Thoracic aorta (tissue), 2 donors: ENCODE measurements at places on chromosomes 1 and 21. TPM values are rescaled to one million over a fixed set of nuclear protein-coding genes. Genes with fewer than 3 reads are reported as not detected.
A peak's percentile ranks its signal among the peaks of the same experiment; 100 is the strongest.

GRCh38 chr1:193367863-193368262 is 181.4 kb upstream of the B3GALT2 start:
- H3K36me3 ChIP-seq, result no peaks in the 10 kb centered on the region
- peak overlapping the region; percentile 33 for H3K27ac ChIP-seq
- H3K4me3 ChIP-seq, result peak overlapping the region; percentile 11
- H3K4me1 ChIP-seq, result peaks cover 9% of the 10 kb centered on the region
- DNase-seq, result no peak

ITPKB gene
- 26.9 TPM for total RNA-seq

JAM2 gene
- total RNA-seq, result 20.9 TPM

DNA sequence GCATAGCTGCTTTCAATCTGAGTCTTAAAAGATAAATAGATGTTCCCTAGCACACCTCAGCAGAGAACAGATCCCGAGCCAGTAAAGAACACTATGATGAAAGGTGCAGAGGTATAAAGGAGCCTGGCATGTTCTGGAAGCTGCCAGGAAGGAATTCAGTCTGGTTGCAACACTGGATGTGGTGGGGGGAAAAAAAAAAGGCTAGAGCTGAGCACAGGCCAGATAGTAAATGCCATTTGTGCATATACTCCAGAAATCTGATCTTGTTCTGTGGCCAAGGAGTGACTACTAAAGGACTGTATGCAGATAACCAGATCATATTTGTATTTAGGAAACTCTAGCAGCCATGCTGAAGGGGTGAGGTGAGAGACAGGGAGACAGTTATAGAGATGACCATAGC is 240.3 kb downstream of the VAV3 start:
- no peaks in the 10 kb centered on the region for H3K4me1 ChIP-seq
- no peak overlapping the region for H3K4me3 ChIP-seq
- H3K27me3 ChIP-seq, result no peaks in the 10 kb centered on the region
- H3K27ac ChIP-seq, result no peak overlapping the region
- no peak for DNase-seq

GRCh38 chr1:225434046-225434445 is 6.2 kb upstream of the LBR start:
- no peak for DNase-seq
- no peak overlapping the region for H3K27ac ChIP-seq
- H3K4me1 ChIP-seq, result peaks cover 6% of the 10 kb centered on the region
- no peaks in the 10 kb centered on the region for H3K36me3 ChIP-seq
- no peaks in the 10 kb centered on the region for H3K27me3 ChIP-seq
- H3K4me3 ChIP-seq, result no peak overlapping the region

SFN gene
- 1.9 TPM for total RNA-seq

DNA sequence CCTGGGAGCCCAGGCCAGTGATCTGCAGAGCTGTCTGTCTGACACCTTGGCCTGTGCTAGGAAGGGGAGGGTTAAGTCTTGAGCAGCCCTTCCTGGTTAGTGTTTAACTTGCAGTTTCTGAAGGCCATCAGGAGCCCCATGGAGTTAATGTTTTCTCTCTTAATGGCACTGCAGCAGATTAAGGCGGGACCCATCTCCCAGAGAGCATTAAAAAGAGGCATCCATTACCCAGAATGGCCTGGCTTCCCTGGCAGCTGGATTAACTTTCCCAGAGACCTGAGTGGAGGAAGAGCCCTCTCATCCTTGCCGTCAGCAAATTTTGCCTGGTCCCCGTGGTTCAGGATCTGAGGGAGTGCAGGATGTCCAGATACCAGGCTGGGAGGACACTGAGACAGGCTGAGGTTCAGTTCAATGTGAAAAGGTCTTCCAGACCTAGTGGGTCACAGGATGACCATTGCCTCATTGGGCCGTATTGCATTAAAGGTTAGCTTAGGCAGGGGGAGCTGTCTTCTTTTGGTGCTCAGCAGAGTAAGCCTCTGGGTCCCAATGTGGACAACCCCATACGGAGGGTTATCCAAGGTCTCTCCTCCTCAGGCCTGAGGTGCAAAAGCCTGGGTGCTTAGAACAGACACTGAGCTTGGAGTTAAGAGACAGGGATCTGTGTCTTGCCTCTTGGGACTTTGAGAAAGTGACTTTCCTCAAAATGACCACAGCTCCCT is 522.6 kb downstream of the PTPRU start:
- H3K36me3 ChIP-seq, result no peaks in the 10 kb centered on the region
- no peak for DNase-seq
- no peak overlapping the region for H3K4me3 ChIP-seq
- no peak overlapping the region for H3K27ac ChIP-seq
- no peaks in the 10 kb centered on the region for H3K27me3 ChIP-seq

DNA sequence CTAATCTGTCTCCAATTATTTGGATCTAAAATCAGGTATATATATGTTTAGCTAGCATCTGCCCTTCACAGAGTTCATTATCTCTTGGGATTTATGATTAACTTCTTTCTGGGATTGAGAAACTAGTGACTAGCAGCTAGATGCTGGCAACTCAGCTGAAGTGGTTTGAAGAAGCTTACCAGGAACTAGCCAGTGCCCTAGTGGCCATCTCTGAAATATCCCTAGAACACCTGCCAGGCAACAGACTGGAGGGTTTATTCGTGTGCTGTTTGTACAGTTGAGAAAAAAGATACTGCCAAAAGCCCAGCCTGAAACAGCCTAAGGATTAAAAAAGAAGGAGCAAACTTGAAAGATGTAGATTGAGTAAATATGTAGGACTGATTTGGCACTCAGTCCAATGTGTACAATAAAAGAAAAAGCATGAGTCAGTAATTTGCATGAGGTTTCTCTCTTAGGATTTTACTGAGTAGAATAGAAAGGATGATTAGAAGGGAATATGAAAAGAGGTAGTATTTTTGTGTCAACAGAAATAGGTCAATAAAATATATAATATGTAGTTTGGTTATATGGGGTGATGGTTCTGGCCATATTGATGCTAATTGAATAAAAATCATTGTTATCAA is 1144.6 kb upstream of the ADGRL2 start:
- no peak overlapping the region for H3K4me3 ChIP-seq
- DNase-seq, result no peak
- no peak overlapping the region for H3K27ac ChIP-seq
- no peaks in the 10 kb centered on the region for H3K36me3 ChIP-seq
- no peaks in the 10 kb centered on the region for H3K4me1 ChIP-seq
- no peaks in the 10 kb centered on the region for H3K27me3 ChIP-seq

- no peak overlapping the region for H3K4me3 ChIP-seq
- no peak overlapping the region for H3K27ac ChIP-seq
- no peaks in the 10 kb centered on the region for H3K4me1 ChIP-seq
- no peak for DNase-seq
- H3K36me3 ChIP-seq, result no peaks in the 10 kb centered on the region
Measured at GRCh38 chr21:20730441-20730840, 267.8 kb upstream of the NCAM2 start.

KRTCAP2 gene
- total RNA-seq, result 112 TPM

- no peaks in the 10 kb centered on the region for H3K36me3 ChIP-seq
- no peaks in the 10 kb centered on the region for H3K27me3 ChIP-seq
- no peak overlapping the region for H3K4me3 ChIP-seq
- no peak overlapping the region for H3K27ac ChIP-seq
Measured at GRCh38 chr1:95119273-95119672, 2.1 kb downstream of the TLCD4 start.

DNA sequence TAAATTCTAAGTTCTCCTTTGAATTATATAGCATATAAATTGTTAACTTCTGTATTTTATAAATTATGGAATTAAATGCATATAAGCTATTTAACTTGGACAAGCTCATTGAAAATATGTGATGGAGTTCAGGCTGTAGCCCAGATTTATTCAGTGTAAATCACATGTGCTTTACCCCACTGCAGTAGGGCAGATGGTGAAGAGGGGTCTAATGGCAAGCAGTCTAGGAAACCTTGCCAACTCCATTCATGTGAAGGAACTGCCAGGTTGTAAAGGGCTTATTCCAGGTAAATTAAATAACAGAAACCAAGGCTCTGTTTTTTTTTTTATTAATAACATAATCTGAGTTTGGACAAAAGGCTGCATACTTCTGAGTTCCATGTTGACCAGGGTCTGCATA is 243.2 kb downstream of the NCAM2 start:
- H3K4me1 ChIP-seq, result no peaks in the 10 kb centered on the region
- no peak overlapping the region for H3K27ac ChIP-seq
- no peak for DNase-seq
- no peak overlapping the region for H3K4me3 ChIP-seq
- H3K36me3 ChIP-seq, result no peaks in the 10 kb centered on the region

DNA sequence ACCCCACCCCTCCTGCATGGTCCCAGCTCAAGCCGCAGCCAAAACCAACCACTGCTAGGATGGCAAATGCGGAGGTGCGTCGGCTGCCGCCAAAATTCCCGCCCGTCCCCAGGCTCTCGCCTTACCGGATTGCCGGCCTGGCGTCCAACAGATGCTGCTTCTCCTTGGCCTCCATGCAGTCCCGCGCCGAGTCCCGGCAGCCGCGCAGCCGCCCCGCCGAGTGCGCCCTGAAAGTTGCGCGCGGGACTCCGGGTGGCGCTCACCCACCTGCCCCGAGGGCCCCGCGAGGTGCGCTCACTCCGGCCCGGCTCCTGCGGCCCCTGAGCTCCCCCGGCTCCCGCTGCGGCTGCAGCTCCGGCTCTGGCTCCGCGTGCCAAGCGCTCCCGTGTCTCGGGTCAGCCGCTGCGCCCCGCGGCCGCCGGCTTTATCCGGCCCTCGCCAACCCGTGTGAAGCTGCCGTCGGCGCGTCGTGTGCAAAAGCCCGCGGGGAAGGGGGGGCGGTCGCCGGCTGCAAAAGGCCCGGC is at the start of gene SLC30A2:
SLC30A2 (minus strand) TSS at position 397 of the 524 bp plus-strand sequence; CDS start at position 175, 222 bp downstream.
- H3K27me3 ChIP-seq, result peaks cover 9% of the 10 kb centered on the region
- no peaks in the 10 kb centered on the region for H3K36me3 ChIP-seq
- no peaks in the 10 kb centered on the region for H3K4me1 ChIP-seq
- no peak within 1 kb of the TSS for H3K27ac ChIP-seq
- DNase-seq, result no peak

BCAR3 gene
- total RNA-seq, result 36.3 TPM

GRCh38 chr1:176456795-176457194 is 6.2 kb upstream of the PAPPA2 start:
- H3K4me1 ChIP-seq, result no peaks in the 10 kb centered on the region
- H3K27ac ChIP-seq, result no peak overlapping the region
- H3K36me3 ChIP-seq, result no peaks in the 10 kb centered on the region

GRCh38 chr21:24955275-24955961 is 651.9 kb downstream of the MRPL39 start:
- H3K4me3 ChIP-seq, result no peak overlapping the region
- H3K4me1 ChIP-seq, result no peaks in the 10 kb centered on the region
- H3K36me3 ChIP-seq, result no peaks in the 10 kb centered on the region
- no peak overlapping the region for H3K27ac ChIP-seq
- DNase-seq, result no peak
- H3K27me3 ChIP-seq, result no peaks in the 10 kb centered on the region

DNA sequence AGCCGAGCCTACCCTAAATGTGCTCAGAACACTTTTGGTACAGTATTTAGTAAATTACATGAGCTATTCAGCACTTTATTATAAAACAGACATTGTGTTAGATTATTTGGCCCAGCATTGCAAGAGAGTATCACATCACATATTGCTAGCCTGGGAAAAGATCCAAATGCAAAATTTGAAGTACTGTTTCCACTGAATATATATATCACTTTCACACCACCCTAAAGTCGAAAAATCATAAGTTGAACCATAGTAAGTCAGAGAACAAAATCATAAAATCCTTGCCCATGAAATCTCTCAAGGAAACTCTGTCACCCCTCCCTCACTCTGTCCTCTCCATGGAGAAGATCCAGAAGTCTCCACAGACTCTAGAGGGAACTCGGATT is 33.1 kb downstream of the RGS8 start:
- H3K4me1 ChIP-seq, result no peaks in the 10 kb centered on the region
- H3K27ac ChIP-seq, result no peak overlapping the region
- H3K4me3 ChIP-seq, result no peak overlapping the region
- no peaks in the 10 kb centered on the region for H3K27me3 ChIP-seq

TMEM51 gene
- total RNA-seq, result 5.9 TPM

- no peaks in the 10 kb centered on the region for H3K27me3 ChIP-seq
- no peaks in the 10 kb centered on the region for H3K36me3 ChIP-seq
- no peak overlapping the region for H3K27ac ChIP-seq
- peaks cover 11% of the 10 kb centered on the region for H3K4me1 ChIP-seq
- DNase-seq, result no peak
Measured at GRCh38 chr21:35058058-35058457, 9.0 kb upstream of the RUNX1 start.

GRCh38 chr1:151058692-151059091 is 730 bp downstream of the CDC42SE1 start:
- no peaks in the 10 kb centered on the region for H3K27me3 ChIP-seq
- DNase-seq, result no peak
- H3K36me3 ChIP-seq, result peaks cover 23% of the 10 kb centered on the region

DNA sequence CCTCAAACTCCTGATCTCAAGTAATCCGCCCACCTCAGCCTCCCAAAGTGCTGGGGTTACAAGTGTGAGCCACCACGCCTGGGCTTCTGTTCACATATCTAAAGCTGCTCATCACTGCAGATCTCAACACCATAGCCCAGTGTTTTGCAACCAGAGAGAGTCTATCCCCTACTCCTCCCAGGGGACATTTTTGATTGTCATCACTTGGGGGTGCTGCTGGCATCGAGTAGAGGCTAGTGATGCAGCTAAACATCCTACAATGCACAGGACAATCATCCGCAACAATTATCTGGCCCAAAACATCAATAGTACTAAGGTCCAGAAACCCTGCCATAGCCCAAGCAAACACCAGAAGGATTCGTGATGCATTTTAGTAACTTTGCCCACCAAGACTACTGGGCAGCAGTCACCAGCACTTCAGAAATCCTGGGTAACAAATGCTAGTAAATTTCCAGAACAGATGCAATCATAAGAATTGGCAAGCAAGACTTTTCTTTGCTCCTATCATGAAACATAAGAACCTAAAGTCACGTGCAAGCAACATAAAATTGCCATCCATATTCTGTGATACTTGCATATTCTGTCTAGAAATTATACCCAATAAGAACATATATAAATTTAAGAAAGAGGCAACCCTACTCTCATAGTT is 159.2 kb downstream of the APP start:
- no peak overlapping the region for H3K4me3 ChIP-seq
- no peaks in the 10 kb centered on the region for H3K4me1 ChIP-seq
- no peaks in the 10 kb centered on the region for H3K36me3 ChIP-seq
- no peaks in the 10 kb centered on the region for H3K27me3 ChIP-seq
- DNase-seq, result no peak

DNA sequence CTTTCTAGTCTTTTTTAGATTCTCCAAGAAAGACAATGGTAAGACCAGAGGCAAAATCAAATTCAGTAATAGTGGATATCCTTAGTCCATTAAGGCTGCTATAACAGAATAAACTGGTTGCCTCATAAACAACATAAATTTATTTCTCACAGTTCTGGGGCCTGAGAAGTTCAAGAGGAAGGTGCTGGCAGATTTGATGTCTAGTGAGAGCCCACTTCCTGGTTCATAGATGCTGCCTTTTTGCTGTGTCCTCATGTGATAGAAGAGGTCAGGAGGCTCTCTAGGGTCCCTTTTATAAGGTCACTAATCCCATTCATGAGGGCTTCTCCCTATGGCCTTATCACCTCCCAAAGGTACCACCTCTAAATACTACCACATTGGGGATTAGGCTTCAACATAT is 31.5 kb upstream of the BTG3 start:
- no peak overlapping the region for H3K27ac ChIP-seq
- H3K4me1 ChIP-seq, result no peaks in the 10 kb centered on the region
- H3K4me3 ChIP-seq, result no peak overlapping the region
- H3K27me3 ChIP-seq, result no peaks in the 10 kb centered on the region
- no peak for DNase-seq

- no peaks in the 10 kb centered on the region for H3K36me3 ChIP-seq
- no peak overlapping the region for H3K4me3 ChIP-seq
- DNase-seq, result no peak
Measured at GRCh38 chr1:38507563-38507962, 352.0 kb downstream of the RRAGC start.

- no peaks in the 10 kb centered on the region for H3K36me3 ChIP-seq
- H3K27ac ChIP-seq, result no peak overlapping the region
- H3K4me1 ChIP-seq, result no peaks in the 10 kb centered on the region
- DNase-seq, result no peak
- H3K4me3 ChIP-seq, result no peak overlapping the region
Measured at GRCh38 chr1:69498711-69499110, 69.0 kb upstream of the LRRC7 start.
